Activated T-helper 1 cell treated with anti-CD3 and anti-CD28 coated beads, Interleukin-12 subunit alpha, Interleukin-12 subunit beta, Interleukin-2, Interleukin-4 antibody, amounts not matched to agents 30 ng/mL and 10 ng/mL and 1 ng/mL, durations not matched to agents 14 hours and 24 hours and 36 hours (primary cell): ENCODE measurements at places on chromosomes 16 and 17.

DNA sequence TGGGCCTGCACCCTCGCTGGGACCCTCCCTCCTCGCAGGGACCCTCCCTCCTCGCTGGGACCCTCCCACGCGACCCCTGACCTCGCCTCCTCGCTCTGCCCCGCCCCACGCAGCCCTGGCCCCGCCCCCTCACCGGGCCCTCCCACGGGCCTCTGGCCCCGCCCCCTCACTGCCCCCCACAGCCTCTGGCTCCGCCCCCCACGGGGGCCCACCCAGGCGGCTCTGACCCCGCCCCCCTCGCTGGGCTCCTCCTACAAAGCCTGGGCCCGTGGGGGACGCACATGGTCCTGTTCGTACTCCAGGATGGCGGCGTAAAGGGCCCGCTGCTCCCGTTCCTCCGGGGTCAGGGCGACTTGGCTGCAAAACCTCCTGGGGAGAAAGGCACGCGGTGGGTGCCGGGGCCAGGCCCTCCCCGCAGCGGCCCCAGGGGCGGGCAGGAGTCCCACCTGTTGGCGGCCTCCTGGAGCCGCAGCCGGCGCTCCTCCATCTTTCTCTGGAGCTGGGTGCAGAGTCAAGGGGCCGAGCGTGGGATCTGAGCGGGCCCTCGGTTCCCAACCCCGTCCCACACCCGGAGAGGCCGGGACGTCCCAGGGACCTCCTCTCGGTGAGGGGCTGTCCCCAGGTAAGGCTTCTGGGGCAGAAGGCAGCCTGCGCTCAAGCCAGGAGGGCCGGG, 9.0 kb downstream of the VPS9D1 start:
- no peaks in the 10 kb centered on the region for H3K27me3 ChIP-seq
- no peak overlapping the region for H3K27ac ChIP-seq
- peaks cover 9% of the 10 kb centered on the region for H3K36me3 ChIP-seq

DNA sequence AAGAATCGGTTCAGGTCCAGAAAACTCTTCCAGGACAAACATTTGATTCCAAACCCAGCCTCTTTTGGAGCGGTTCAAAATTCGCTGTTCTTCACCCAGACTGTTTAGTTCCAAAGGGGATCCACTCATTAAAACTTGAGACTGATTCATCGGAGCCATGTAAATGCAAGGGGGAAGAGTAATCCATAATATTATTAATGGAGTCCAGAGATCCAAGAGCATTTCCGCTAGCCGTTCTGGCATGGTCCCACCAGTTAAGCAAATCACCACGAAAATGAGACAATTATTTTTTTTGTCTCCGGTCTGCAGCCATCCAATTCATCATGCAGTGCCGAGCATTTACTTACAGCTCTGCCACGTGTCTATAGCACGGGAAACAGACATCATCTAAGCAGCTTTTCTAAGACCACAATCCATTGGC, 15.1 kb downstream of the CDH8 start:
- no peaks in the 10 kb centered on the region for H3K36me3 ChIP-seq
- no peak overlapping the region for H3K27ac ChIP-seq

- H3K27me3 ChIP-seq, result no peaks in the 10 kb centered on the region
- no peak for DNase-seq
- H3K27ac ChIP-seq, result no peak overlapping the region
- H3K36me3 ChIP-seq, result peaks cover 2% of the 10 kb centered on the region
Observed at GRCh38 chr16:82650804-82651203, 24.0 kb downstream of the CDH13 start.

DNA sequence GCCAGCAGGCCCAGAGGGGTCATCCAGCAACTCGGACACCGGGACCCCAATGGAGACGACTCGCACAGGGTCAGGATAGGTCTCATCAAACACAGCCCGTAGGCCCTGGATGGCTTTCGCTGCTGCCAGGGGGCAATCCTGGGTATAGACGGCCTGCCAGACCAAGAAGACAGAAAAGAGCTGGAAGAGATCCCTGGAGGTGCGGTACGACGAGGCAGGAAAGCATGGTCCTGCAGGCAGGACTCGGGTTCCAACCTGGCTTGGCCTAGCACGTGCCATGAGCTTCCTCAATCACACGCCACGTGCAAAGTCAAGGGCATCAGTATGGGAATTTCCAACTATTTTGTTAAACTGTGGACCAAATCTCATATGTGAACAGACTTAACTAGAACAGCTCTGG, 6.3 kb upstream of the EXOSC6 start:
- no peak for DNase-seq
- H3K4me3 ChIP-seq, result no peak overlapping the region
- H3K36me3 ChIP-seq, result peaks cover 40% of the 10 kb centered on the region

DNA sequence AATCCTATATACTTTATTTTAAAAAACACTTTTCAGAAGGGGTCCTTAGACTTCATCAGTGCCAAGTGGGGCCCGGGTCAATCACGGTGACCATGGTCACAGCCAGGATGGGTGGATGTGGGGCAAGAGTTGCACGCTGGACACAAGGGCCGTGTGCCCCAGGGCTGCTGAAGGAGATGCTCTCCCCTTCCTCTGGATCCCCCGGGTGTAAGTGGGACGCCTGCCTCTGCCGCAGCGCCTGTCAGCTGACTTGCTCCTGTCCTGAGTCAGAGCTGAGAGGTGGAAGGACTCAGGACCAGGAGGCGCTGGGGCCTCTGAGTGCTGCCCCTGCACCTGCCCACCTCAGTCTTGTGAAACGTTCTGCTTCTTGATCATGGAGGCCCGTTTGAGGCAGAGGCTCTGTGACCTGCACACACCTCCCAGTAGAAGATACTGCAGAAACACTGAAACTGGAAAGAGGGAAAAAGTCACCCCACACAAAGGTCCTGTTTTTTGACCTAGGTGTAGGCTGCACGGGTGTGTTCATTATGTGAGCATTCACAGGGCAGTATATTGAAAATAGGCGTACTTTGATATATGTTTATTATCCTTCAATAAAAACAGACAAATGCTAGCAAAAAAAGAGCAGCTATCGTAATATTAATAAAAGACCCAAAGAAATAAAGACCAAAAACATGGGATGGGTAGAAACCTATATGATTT, 40.9 kb upstream of the BAHCC1 start:
- H3K4me3 ChIP-seq, result no peak overlapping the region
- no peaks in the 10 kb centered on the region for H3K36me3 ChIP-seq
- no peak for DNase-seq
- peaks cover 23% of the 10 kb centered on the region for H3K27me3 ChIP-seq
- H3K27ac ChIP-seq, result no peak overlapping the region

GRCh38 chr17:8137645-8138373, 13.9 kb upstream of the HES7 start:
- H3K4me3 ChIP-seq, result no peak overlapping the region
- no peaks in the 10 kb centered on the region for H3K4me1 ChIP-seq
- no peak for DNase-seq
- H3K27me3 ChIP-seq, result peaks cover 11% of the 10 kb centered on the region
- peaks cover 19% of the 10 kb centered on the region for H3K36me3 ChIP-seq
- no peak overlapping the region for H3K27ac ChIP-seq

GRCh38 chr16:85649411-85650134, 36.5 kb downstream of the GSE1 start:
- no peaks in the 10 kb centered on the region for H3K4me1 ChIP-seq
- no peak overlapping the region for H3K27ac ChIP-seq
- no peak for DNase-seq
- no peaks in the 10 kb centered on the region for H3K27me3 ChIP-seq

DNA sequence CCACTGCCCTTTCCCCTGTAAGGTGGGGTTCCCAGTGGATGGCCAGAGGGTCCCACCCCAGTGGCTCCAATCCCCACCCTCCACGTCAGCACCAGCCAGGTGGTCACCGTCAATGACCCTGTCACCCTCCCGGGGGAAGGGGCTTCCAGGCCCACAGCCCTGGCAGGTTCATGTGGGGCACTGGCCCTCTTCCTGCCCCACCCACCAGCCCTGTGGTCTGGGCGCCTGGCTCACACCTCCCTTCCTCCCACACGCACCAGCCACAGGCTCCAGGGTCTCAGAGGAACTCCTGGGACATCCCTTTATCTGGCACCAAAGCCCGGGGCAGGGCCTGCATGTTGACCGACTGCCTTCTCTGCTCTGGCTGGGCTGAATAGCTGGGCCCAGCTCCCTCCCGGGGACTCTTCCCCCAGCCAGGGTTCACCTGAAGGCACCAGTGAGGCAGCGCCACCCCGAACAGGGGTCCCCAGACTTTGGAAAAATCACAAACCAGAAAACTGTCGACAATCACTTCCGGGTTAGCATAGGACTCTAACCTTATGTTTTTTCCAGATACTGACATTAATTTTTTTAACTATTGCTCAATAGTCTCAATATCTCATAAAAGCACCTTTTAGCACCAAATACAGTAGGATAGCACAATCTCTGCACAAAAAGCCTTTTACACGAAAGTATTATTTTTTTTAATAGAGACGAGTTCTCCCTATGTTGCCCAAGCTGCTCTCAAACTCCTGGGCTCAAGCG, 21.9 kb upstream of the ZC3H18 start:
- peaks cover 3% of the 10 kb centered on the region for H3K36me3 ChIP-seq
- no peaks in the 10 kb centered on the region for H3K4me1 ChIP-seq
- no peak for DNase-seq
- no peak overlapping the region for H3K4me3 ChIP-seq
- H3K27me3 ChIP-seq, result peaks cover 18% of the 10 kb centered on the region

DNA sequence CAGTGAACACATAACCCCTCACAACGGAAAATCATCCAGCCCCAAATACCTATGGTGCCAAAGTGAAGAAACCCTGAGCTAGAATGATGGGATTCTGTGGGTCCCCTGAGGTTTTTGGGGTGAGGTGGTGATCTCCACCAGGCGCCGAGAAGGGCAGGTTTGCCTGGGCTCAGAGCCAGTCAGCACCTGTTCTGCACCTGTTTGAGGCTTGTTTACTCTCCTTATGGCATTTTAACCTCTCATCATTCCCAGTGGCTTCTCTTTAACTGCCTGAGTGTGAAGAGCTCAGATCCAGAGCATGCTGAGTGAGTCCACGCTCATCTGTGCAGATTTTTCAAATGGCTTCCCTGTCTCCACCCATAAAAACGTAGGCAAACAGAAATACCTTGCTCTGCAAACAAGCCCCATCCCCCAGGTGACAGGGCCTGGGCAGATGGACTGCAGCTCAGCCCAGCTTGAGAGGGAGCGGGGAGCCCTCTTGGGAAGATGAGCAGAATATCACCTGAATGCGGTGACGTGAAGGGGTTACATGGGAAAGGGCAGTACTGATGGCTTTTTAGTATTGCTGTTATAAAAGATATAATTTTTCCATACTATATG, 40.1 kb upstream of the CLEC19A start:
- H3K27me3 ChIP-seq, result peaks cover 2% of the 10 kb centered on the region
- H3K36me3 ChIP-seq, result no peaks in the 10 kb centered on the region
- H3K4me1 ChIP-seq, result no peaks in the 10 kb centered on the region

GRCh38 chr16:56211435-56211981, 20.2 kb downstream of the GNAO1 start:
- DNase-seq, result no peak
- no peak overlapping the region for H3K27ac ChIP-seq
- no peaks in the 10 kb centered on the region for H3K36me3 ChIP-seq
- peaks cover 50% of the 10 kb centered on the region for H3K27me3 ChIP-seq
